ENCODE measurements at places on chromosomes 6 and 20. TPM values are rescaled to one million over a fixed set of nuclear protein-coding genes. Genes with fewer than 3 reads are reported as not detected.

CLPSL2 gene
- not detected for total RNA-seq

FAM217A gene
- total RNA-seq = not detected

DNA sequence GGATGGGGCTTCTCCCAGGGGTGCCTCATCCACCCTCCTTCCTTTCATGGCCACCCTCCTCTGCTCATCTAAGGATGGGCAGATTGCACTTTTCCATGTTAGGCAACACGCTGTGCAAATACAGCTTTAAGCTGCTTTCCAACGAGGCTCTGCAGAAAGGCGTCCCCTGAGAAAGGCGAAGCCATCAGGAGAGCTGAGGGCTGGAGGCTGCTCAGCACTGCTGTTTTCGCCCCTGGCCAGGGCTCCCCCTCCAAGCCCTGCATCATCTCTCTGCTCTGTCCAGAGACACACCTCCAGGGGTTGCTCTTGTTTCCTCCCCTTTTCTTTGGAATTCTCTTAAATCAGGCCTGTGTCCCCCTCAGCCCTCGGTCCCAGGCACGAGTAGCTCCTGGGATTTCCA lies 526.1 kb downstream of the CDH26 start:
- peak; percentile 74 for DNase-seq

DNA sequence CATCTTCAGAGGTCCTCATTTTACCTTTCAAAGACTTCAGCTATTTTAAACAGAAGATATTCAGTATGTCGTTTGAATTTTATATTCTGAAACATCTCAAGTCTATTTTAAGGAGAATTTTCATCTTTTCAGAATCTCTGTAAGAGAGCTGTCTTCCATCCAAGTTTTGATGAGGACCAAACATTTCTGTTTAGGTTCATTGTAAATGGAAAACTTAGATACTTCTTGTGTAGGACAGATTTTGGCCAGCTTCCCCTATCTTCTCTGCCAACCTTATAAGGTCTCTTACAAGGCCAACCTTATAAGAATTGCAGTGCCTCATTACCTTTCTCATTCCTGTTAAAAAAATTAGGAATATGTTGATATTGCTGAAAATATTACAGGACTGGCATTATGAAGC lies 88.1 kb downstream of the AKAP7 start:
- DNase-seq = no peak

GRCh38 chr20:62040381-62040922 lies 25.2 kb downstream of the TAF4 start:
- no peak for DNase-seq

- DNase-seq = no peak
These were observed 234.5 kb downstream of the TFAP2A start for GRCh38 chr6:10180138-10181074.

DNA sequence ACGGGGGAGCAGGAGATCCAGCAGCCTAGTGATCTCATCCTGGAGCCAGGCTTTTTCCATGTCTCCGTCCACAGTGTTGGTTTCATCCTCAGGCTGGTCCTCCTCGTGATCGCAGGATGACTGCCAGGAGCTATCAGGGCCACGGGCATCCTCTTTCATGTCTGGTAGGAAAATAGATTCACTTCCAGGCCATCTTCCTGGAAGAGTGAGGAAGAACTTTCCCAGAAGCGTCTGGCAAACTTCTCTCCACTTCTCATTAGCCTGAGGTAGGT lies 15.3 kb upstream of the SLC9A8 start:
- no peak for DNase-seq
